Mesendoderm (in vitro differentiated cells): ENCODE measurements at places on chromosomes 5 and 9.
A peak's percentile ranks its signal among the peaks of the same experiment; 100 is the strongest.

DNA sequence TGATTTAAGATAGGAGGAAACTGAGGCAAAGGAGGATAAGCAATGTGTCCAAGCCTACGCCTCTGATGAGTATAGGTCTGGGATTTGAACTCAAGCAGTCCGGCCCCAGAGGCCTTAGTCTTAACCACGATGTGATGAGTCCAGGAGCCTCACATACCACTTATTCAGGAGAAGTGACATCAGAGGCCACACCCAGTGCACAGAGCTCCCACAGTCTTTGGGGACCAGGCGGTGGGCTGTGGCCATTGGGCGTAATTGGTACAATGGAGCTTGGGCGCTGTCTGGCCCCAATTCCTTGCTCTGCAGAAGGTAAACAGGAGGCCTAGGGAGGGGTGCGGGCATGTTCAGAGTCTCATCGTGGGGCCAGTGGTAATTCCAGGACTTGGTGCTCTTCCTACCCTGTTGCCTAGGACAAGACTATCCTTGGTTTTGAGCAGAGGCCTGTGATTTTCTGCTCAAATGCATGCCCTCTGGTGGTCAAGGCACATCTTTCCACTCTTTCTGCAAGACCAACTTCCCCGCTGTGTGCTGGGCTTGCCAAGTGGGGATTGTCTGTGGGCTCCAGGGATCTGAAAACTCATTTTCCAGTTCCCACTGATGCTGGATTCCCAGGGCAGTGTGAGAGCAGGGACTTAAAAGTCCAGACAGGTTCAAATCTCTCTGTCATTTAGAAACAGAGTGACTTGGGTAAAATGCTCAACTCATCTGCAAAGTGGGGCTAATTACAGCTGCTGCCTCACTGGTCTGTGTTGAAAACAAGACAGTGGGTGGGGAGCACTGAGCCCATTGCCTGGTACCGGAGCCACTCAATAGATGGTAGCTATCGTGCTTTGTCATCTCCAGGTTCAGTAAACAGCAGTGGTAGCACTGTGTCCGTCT is 15.8 kb downstream of the NDST1 start:
- DNase-seq: peak; percentile 85

DNA sequence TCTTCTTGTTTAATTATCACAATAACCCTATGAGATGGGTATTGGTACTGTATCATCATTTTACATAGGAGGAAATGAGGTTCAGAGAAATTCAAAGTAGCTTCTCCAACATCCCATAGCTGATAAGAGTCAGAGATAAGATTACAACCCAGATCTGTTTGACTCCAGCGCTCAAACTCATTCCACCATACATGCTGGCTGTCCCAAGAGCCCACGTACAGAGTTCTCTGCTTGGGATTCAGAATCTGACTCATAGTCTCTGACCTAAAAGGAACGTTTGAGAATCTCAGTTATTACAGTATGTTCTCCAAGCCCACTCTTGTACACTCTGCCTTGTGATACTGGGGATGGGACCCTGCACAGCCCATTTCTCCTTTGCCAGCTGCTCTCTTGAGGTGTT is 90.2 kb downstream of the TMEM215 start:
- peak; percentile 42 for DNase-seq

- no peak for DNase-seq
Measured at GRCh38 chr5:61588216-61588615, 256.2 kb downstream of the ZSWIM6 start.

DNA sequence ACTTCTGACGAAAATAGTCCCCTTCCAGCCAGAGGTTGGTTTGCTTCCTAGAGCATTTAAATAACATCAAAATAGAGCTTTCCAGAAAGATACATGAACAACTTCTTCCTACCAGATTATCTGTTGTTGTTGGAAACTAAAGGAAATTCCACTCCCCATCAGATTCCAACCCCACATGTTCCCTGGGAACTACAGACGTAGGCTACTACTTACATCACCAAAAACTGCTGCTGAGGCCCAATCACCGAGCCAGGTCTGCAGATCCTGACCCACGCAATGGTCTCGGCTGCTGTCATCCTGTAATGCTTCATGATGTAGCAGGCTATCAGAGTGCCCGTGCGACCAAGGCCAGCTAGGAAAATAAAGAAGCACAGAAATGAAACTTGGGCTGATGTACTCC is 73.4 kb downstream of the HABP4 start:
- DNase-seq: no peak

DNA sequence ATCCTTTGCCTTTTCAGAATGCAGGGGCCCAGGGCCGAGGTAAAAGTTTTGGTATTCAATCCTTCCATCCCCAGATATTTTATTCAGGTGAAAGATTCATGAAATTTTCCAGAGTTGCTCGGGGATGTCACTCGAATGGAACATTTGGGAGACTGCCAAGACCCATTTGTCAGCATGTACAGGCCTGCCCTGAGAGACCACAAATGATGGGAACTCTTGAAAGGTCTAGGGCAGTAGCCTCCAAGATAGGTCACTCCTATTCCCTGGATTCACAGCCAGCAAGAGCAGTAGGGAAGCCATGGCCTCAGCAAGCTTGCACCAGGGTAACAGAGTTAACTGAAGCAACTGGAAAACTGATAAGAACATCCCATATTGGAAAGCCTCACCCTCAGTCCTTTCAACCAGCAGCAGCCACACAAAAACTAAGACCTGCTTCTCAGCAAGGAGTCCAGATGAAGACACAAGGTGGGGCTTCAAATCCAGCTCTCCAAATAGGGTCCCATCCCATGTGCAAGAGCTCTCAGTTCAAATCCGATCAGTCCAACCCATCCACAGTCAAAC is 12.5 kb downstream of the CARD6 start:
- no peak for DNase-seq

GRCh38 chr9:98625728-98626127 is 83.0 kb downstream of the GABBR2 start:
- DNase-seq: peak; percentile 37

DNA sequence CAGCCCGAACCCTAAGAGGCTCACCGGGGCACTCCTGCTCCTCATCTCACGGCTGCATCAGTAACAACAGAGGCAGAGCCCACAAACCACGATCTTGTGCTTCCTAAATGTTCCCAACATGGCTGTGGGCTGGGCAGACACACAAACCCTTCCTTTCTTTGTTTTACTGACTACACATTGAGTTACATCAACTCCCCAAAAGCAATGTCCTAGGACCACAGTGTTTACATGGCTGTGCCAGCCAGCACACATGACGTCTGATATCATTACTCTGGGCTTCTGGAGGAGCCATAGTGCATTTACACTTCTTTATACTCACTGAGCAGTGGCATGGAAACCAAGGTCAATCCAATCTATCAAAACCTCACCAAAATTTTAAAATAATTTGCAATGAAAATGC is 101.4 kb downstream of the LHFPL2 start:
- DNase-seq: no peak

- DNase-seq: peak; percentile 16
Measured at GRCh38 chr9:86706391-86706790, 240.9 kb downstream of the GAS1 start.

DNA sequence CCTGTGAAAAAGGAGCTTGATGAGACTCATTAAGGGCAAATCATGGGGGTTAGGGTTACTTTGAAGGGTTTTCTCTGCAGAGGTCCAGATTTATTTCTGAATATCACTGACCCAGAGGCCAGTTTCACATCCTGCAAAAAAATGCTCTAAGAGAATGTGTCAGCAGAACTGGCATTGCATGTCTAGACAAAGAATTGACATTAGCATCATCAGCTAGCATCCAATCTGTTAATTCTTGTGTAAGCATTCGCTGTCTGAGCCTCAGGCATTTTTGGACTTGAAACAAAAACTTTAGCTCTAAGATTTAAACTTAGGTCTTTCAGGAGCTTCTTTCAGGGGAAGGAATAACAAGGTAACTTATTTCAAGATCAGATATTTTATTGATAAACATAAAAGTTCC is 187.9 kb upstream of the ELL2 start:
- DNase-seq: peak; percentile 13

GRCh38 chr9:113657765-113658544 is 194.4 kb downstream of the RGS3 start:
- peak; percentile 92 for DNase-seq
